ENCODE measurements at places on chromosomes 6 and 20. TPM values are rescaled to one million over a fixed set of nuclear protein-coding genes. Genes with fewer than 3 reads are reported as not detected.

DNA sequence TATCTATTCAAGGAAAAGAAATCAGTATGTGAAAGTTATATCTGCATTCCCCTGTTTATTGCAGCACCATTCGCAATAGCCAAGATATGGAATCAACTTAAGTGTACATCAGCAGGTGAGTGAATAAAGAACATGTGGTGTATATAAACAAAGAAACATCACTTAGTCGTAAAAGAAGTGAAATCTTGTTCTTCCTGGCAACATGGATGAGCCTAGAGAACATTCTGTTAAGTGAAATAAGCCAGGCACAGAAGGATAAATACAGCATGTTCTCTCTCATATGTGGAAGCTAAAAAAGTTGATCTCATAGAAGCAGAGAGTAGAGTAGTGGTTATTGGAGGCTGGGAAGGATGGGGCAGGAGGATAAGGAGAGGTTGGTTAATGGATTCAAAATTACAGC, 287.9 kb upstream of the FERMT1 start:
- no peak overlapping the region for H3K27ac ChIP-seq
- DNase-seq: no peak
- no peaks in the 10 kb centered on the region for H3K36me3 ChIP-seq
- no peak overlapping the region for H3K4me3 ChIP-seq
- no peaks in the 10 kb centered on the region for H3K27me3 ChIP-seq

GRCh38 chr6:34526241-34526972, 29.7 kb downstream of the SPDEF start:
- H3K4me1 ChIP-seq: peaks cover 5% of the 10 kb centered on the region
- no peaks in the 10 kb centered on the region for H3K27me3 ChIP-seq
- no peak overlapping the region for H3K27ac ChIP-seq
- no peak for DNase-seq
- H3K36me3 ChIP-seq: no peaks in the 10 kb centered on the region

The PROCR gene
- 1.7 TPM for total RNA-seq

The ZSCAN23 gene
- 2.5 TPM for total RNA-seq

DNA sequence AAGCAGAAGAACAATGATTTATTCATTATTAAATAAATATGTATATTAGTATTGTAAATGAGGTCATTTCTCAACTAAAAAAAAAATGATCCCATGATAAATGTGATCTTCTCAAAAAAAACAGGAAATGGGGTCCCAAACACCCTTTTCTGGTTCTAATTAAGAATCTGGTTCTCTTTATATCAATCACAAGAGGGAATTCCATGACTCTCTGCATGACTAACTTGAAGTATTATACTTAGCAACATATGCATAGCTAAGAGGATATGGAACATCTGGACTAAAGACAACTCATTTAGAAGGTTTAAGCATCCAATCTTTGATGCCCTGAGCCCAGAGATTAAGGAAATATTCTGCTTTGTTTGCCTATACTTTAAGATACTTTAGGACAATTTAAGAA, 89.7 kb upstream of the EMILIN3 start:
- H3K27me3 ChIP-seq: no peaks in the 10 kb centered on the region
- H3K4me1 ChIP-seq: peaks cover under 1% of the 10 kb centered on the region
- peaks cover 4% of the 10 kb centered on the region for H3K36me3 ChIP-seq
- no peak overlapping the region for H3K4me3 ChIP-seq
- no peak for DNase-seq

DNA sequence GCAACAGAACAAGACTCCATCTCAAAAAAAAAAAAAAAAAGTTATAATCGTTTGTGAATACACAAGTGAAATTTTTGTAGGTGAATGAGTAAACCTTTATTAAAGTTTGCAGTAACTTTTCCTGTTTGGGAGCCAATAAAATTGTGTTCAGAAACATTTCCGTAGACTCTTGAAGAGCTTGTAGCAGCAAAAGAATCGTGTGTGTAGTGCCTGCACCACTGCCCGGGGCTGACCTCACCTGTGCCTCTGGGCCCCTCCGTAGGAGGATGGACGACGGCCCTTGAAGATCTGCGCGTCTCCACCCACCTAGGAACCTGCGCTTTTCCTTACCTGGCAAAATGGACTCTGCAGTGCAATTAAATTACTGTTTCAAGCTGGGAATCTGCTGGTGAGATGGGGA, 366.0 kb downstream of the THBS2 start:
- H3K36me3 ChIP-seq: no peaks in the 10 kb centered on the region
- H3K27me3 ChIP-seq: no peaks in the 10 kb centered on the region
- no peak overlapping the region for H3K27ac ChIP-seq
- no peak overlapping the region for H3K4me3 ChIP-seq
- peaks cover 9% of the 10 kb centered on the region for H3K4me1 ChIP-seq

- no peaks in the 10 kb centered on the region for H3K4me1 ChIP-seq
- no peak overlapping the region for H3K4me3 ChIP-seq
- DNase-seq: no peak
- H3K27me3 ChIP-seq: peaks cover 37% of the 10 kb centered on the region
Measured at GRCh38 chr20:33900521-33901131, 89.5 kb downstream of the CHMP4B start.

- H3K36me3 ChIP-seq: no peaks in the 10 kb centered on the region
- no peak for DNase-seq
- H3K4me3 ChIP-seq: no peak overlapping the region
- no peaks in the 10 kb centered on the region for H3K27me3 ChIP-seq
- H3K27ac ChIP-seq: no peak overlapping the region
Measured at GRCh38 chr6:47729457-47729856, 31.1 kb downstream of the ADGRF4 start.

- no peaks in the 10 kb centered on the region for H3K4me1 ChIP-seq
- DNase-seq: no peak
- no peak overlapping the region for H3K27ac ChIP-seq
- H3K27me3 ChIP-seq: peaks cover 87% of the 10 kb centered on the region
- H3K4me3 ChIP-seq: no peak overlapping the region
Measured at GRCh38 chr6:50842446-50842845, 23.8 kb downstream of the TFAP2B start.

- no peaks in the 10 kb centered on the region for H3K36me3 ChIP-seq
- H3K27ac ChIP-seq: no peak overlapping the region
- H3K4me1 ChIP-seq: no peaks in the 10 kb centered on the region
- no peak overlapping the region for H3K4me3 ChIP-seq
- no peak for DNase-seq
Measured at GRCh38 chr6:25748049-25748448, 6.5 kb upstream of the SLC17A4 start.

DNA sequence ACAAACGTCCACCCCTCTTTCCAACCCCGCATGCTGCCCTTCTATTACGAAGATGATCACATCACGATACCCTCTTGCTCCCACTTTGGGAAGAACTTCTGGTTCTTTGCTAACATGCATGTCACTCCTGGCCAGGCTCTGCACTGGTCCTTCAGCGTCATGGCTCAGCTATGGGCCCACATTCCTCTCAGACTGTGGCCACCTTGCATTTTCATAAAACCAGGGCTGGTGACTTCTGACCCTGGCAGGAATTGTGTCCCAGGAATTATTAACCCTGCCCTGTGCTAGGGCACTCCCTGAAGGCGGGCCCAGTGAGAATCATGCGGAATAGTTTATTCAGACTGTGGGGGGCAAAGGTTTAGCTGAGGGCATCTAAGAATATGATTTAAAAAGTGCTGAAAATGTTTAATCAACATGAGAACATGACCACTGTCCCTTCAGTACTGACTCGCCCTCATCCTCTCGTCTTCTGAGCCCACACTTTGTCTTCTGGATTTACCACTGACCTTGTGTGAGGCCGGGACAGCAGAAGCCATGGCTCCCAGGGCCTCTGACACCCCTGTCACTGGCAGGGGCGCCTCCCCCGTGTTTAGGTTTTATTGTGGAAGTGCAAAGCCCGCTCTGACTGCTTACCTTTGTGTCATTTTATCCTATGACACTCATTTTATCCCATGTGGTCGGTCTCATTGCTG, 38.1 kb upstream of the THBS2 start:
- no peaks in the 10 kb centered on the region for H3K27me3 ChIP-seq
- H3K4me1 ChIP-seq: no peaks in the 10 kb centered on the region
- no peak overlapping the region for H3K27ac ChIP-seq
- H3K36me3 ChIP-seq: no peaks in the 10 kb centered on the region

DNA sequence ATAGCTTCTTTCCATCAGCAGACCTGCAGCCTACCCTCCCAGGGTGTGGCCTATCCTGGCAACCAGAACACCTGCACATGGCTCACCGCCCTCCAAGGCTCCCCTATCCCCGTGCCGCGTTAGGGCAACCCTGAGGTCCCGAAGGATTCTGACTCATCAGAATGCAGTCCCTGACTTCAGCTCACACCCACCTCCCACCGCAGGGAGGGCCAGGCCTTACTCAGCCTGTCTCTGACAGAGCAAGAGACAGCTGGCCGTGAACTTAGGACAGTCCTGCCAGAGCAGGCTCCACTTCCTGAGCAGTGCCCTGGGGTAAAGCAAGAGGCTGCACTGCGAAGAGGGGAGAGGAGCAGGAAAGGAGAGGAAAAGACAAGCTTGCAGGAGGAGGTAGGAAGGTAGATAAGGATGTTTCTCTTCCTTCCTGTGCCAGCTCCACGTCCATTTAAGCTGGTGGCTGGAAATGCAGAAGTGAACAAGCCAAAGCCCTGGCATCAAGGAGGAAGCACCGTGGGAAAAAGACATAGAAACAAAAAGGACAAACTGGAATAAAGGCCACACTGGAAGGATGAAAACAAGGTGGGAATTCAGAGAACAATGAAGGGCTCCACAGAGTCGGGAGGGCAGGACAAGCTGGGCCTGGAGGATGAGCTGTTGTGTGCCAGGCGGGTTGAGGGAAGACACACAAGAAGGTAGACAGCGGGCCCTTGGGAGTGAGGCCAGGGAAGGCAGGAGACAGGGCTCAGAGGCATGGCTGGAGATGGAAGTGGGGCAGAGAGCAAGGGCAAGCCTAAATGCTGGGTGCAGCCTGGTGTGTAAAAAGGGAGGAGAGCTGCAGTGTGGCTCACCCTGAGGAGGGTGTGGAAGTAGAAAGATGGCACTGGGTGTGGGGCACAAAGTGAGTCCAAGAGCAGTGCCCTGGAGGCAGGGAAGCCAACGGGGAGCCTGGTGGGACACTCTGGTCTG, 102.7 kb downstream of the SLC23A2 start:
- H3K27me3 ChIP-seq: no peaks in the 10 kb centered on the region
- peaks cover 3% of the 10 kb centered on the region for H3K36me3 ChIP-seq
- no peak overlapping the region for H3K4me3 ChIP-seq
- H3K27ac ChIP-seq: no peak overlapping the region
- no peak for DNase-seq
- no peaks in the 10 kb centered on the region for H3K4me1 ChIP-seq

DNA sequence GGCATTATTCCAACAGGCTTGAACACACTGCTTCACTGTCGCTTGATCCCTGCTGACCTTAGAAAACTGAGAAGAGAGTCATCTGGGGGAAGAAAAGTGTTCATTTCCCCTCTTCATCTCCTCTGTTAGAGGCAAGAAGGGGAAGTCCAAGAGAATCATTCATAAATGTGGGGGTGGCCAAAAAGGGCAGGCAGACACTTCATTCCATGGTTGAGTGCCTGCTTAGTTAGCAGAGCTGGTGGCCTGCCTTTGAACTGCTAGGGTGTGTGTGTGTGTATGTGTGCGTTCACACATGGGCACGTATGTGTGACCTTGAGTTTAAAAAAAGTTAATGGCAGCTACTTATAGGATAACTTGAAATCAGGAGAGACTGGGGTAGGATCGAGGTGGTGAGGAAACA, 39.4 kb upstream of the RFPL4B start:
- H3K36me3 ChIP-seq: no peaks in the 10 kb centered on the region
- H3K4me3 ChIP-seq: no peak overlapping the region
- peaks cover 69% of the 10 kb centered on the region for H3K27me3 ChIP-seq
- no peaks in the 10 kb centered on the region for H3K4me1 ChIP-seq

The SLC44A4 gene
- 0.22 TPM for total RNA-seq

The RSPH9 gene
- total RNA-seq: not detected

DNA sequence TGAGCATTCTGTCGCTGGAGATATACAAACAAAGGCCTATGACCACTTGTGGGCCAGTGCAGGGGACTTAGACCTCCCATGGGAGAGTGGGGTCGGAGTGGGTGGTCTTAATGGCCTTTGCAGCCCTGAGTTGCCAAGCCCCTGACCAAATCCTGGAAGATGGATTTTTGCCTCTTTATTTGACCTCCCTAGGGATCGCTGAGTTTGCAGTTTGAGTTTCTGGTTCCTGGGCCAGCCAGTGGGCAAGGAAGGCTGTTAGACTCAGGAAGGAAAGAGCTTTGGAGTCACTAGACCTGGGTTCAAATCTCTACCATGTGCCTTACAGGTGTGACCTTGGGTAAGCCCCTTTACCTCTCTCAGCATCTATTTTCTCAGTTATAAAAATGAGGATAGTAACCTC, 94.1 kb downstream of the CD40 start:
- no peak overlapping the region for H3K4me3 ChIP-seq
- no peak overlapping the region for H3K27ac ChIP-seq
- no peak for DNase-seq

The SNHG17 gene
- total RNA-seq: 119 TPM

DNA sequence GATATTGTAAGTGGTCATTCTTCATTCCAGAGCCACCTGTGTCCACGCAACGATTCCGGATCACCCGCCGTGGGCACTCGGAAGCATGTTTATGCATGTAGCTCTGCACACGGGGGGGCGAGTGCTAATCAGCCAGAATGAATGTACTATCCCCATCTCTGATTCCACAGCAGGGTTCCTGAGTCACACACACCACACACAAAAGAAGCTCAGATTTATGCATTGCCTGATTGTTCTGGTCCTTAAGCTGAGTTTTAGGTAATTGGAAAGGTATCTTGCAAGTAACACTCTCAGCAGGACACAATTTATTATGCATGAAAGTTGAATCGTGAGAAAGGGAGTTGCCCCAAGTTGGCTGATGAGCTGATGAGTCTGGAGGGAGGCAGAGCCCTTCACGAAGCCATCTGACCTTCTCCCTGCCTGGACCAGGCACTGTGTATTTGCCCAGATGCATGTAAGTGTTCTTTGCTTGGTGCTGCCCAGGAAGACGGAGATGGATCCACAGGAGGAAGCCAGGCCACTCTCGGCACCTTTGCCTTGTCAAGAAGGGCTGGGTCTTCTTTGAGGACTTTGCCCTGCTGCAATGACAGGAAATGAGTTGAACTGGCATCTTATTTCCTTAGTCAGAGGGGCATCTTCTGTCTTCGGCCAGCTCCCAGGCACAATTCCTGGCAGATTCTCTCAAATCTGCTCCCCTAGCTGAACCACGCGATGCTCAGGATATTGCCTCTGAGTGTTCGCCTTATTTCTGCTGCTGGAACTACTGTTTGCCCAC, 141.1 kb downstream of the SYNDIG1 start:
- H3K27ac ChIP-seq: no peak overlapping the region
- no peaks in the 10 kb centered on the region for H3K27me3 ChIP-seq
- no peaks in the 10 kb centered on the region for H3K36me3 ChIP-seq
- H3K4me3 ChIP-seq: no peak overlapping the region
- no peak for DNase-seq

- no peaks in the 10 kb centered on the region for H3K36me3 ChIP-seq
- no peak overlapping the region for H3K4me3 ChIP-seq
- DNase-seq: no peak
- H3K27me3 ChIP-seq: no peaks in the 10 kb centered on the region
- no peak overlapping the region for H3K27ac ChIP-seq
- H3K4me1 ChIP-seq: no peaks in the 10 kb centered on the region
Measured at GRCh38 chr6:46376562-46377061, 114.6 kb downstream of the RCAN2 start.

DNA sequence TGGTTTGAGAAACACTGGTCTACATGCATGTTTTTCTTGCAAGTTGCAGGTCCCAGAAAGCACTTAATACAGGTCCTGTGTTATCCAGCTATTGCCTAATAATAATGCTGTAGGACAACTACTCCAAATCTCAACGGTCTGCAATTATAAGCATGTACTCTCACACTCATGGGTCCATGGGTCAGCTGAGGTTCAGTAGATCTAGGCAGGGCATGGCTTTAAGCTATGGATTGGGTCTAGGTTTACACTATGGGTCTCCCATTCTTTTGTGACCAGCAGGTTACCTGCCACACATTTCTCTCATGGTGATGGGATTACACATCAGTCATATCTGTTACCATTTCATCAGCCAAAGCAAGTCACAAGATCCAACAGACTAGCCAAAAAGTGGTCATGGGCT, 13.9 kb downstream of the ISM1 start:
- no peak for DNase-seq
- no peaks in the 10 kb centered on the region for H3K36me3 ChIP-seq
- no peak overlapping the region for H3K27ac ChIP-seq
- H3K4me3 ChIP-seq: no peak overlapping the region
